ENCODE measurements at places on chromosomes 5 and 9. TPM values are rescaled to one million over a fixed set of nuclear protein-coding genes. Genes with fewer than 3 reads are reported as not detected.

DNA sequence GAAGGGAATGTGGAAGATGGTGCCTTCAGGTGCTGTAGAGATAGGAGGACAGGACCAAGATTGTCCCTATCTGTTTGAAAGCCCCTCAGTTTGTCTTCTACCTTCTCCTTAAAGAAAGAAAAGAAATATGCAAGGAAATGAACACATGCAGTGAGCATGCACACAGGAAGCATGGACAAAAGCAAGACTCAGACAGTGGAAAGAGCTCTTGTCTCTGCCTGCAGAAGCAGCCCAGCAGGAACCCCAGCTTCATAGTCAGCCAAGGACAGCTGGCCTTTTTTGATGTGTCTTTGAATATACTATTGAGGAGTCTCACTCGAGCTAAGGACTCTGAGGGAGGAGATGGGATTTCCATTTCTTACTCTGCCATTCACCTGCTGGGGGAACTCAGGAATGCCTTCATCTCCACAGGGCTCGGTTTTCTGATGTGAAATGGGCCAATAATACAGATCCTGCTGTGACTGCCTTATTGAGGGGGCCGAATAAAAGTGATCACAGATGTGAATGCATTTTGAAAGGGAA is 132.5 kb upstream of the ADRA1B start:
- DNase-seq, result no peak
- H3K27me3 ChIP-seq, result no peaks in the 10 kb centered on the region
- H3K36me3 ChIP-seq, result no peaks in the 10 kb centered on the region

PLEKHG4B gene
- 0.21 TPM for total RNA-seq

GRCh38 chr5:57595523-57595991 is 112.9 kb upstream of the ACTBL2 start:
- no peaks in the 10 kb centered on the region for H3K36me3 ChIP-seq
- H3K27ac ChIP-seq, result no peak overlapping the region
- H3K4me1 ChIP-seq, result no peaks in the 10 kb centered on the region
- no peak for DNase-seq
- no peaks in the 10 kb centered on the region for H3K27me3 ChIP-seq

SMIM27 gene
- total RNA-seq, result 6.7 TPM

- H3K4me3 ChIP-seq, result peak overlapping the region; percentile 76
- H3K27ac ChIP-seq, result peak overlapping the region; percentile 62
- H3K4me1 ChIP-seq, result no peaks in the 10 kb centered on the region
These were observed 654 bp downstream of the PURA start for GRCh38 chr5:140114341-140115185.

DNA sequence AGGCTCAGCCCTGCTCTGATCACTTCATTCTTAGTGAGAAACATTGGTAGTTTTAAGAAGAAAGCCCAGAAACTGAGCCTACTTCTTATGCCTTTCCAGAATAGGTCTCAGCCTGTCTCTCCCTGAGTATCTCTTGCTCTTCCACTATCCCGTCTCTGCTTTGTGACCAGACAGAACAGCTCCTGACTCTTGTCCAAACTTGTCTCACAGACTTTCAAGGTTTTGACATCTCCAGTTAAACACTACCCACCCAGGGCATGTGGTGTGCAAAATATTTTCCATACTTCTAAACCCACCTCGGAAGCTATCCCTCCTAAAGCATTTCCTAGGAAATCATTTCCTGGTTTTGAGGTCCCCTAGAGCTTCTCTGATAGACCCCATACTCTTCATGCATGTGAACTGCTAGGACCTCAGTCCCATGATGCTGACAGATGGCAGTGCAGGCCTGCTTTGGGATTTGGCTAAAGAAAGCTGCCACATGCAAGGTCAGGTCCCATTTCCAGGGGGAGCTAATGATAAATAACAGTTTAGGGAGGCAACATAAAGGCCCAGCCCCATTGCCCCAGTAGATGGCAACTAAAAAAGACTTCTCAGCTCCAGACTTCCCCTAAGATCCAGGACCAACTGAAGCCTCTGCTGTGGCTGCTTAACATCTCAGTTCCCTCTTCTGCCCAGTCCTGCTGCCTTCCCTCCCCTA is 211.5 kb downstream of the MED10 start:
- DNase-seq, result no peak
- no peaks in the 10 kb centered on the region for H3K36me3 ChIP-seq
- H3K4me3 ChIP-seq, result no peak overlapping the region
- no peaks in the 10 kb centered on the region for H3K27me3 ChIP-seq

DBH gene
- total RNA-seq, result not detected

DNA sequence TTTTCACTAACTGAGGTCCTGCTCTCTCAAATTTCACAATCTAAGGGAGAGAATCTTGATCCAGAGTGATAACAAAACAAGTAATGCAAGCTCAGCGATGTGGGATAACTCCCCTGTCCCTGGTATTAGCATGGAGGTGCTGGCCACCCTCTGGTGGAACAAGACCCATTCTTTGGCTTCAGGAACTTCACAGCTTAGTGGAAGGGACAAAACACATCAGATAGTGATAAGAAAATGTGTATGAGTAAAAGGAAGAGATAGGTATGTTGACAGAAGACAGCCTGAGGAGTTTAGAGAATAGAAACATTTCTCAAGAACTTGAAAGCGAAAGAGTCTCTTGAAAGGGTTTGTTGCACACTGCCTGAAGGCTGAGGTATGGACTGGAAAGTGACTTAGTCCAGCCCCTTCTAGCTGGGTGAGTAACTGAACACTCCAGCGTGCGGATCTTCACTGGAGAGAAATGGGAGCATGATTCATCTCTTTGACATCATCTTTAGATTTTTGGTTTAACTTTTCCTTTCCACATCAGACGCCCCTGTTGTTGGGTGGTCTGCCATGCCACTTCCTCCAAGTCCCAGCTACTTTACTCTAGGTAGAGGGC is 25.4 kb upstream of the ZSWIM6 start:
- DNase-seq, result no peak
- no peaks in the 10 kb centered on the region for H3K36me3 ChIP-seq
- H3K4me1 ChIP-seq, result no peaks in the 10 kb centered on the region
- H3K4me3 ChIP-seq, result no peak overlapping the region
- no peaks in the 10 kb centered on the region for H3K27me3 ChIP-seq

GRCh38 chr9:24614070-24614469 is 68.4 kb upstream of the IZUMO3 start:
- H3K27me3 ChIP-seq, result no peaks in the 10 kb centered on the region
- H3K4me3 ChIP-seq, result no peak overlapping the region
- DNase-seq, result no peak

DPM2 gene
- 20.0 TPM for total RNA-seq

DNA sequence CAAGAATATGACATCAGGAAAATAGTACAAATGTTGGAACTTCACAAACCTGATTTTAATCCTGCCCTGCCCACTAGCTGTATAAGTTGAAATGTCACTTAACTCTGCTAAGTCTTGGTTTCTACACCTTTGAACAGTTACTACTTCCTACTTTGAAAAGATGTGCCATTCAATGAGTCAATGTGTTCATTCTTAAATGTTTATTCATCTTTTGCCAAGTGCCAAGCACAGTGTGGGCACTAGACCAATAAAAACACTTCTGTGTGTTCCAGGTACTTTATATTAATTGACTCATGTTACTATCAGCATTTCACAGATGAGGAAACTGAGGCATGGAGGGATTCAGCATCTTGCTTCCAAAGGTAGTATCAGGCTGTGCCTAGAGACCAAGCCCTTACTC is 12.8 kb downstream of the PDCL start:
- no peak for DNase-seq
- H3K27ac ChIP-seq, result no peak overlapping the region
- H3K4me3 ChIP-seq, result no peak overlapping the region
- H3K27me3 ChIP-seq, result no peaks in the 10 kb centered on the region
- H3K4me1 ChIP-seq, result no peaks in the 10 kb centered on the region
- no peaks in the 10 kb centered on the region for H3K36me3 ChIP-seq

MSX2 gene
- total RNA-seq, result 1.3 TPM

DNA sequence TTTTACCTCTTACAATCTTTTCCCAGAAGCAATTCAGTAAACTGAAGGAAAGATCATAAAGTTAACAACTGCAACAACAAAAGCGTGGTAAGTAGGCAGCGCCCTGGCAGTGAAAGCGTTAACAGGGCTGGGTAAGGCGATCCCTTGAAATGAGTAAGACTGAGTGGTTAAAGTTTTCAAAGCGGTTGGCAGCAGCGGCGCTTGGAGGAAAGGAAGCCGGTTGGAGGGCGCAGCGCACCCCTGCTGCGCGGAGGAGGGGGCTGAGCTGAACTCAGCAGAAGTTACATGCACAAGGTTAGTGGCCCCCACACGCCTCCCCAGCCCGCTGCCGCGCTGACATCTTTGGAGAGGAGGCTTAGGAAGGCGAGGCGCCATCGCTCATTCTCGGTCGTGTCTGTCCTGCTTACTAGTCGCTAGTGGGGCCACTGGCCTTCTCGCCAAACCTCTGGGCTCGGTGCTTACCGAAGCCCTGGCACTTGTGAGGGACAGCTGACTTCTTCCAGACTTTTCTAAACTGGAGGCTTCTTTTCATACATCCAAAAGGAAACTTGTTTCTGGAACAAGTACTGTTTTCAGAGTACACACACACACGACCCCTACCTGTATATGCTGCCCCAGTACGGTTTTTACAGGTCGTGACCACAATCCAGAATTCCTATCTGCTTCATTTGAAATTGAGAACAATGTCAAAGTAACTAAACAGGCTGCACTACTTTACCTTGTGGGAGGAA is at the start of gene SH3RF2:
Gene SH3RF2, plus strand, starts transcription at position 178 of the 731 bp plus-strand sequence. CDS start 1,351 bp downstream, outside the sequence.
- no peaks in the 10 kb centered on the region for H3K4me1 ChIP-seq
- no peaks in the 10 kb centered on the region for H3K36me3 ChIP-seq
- H3K27ac ChIP-seq, result no peak within 1 kb of the TSS
- peak; percentile 68 for DNase-seq

DNA sequence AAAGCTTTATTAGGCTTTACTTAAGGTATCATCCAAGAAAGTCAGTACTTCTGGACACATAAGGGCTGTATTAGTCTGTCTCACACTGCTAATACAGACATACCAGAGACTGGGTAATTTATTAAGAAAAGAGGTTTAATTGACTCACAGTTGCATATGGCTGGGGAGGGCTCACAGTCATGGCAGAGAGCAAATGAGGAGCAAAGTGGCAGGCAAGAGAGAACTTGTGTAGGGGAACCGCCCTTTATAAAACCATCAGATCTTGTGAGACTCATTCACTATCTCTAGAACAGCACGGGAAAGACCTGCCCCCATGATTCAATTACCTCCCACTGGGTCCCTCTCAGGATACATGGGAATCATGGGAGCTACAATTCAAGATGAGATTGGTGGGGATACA is 49.2 kb upstream of the SLC44A1 start:
- H3K27ac ChIP-seq, result no peak overlapping the region
- H3K4me1 ChIP-seq, result no peaks in the 10 kb centered on the region
- no peak overlapping the region for H3K4me3 ChIP-seq
- no peaks in the 10 kb centered on the region for H3K27me3 ChIP-seq
- DNase-seq, result no peak

- H3K27ac ChIP-seq, result peak overlapping the region; percentile 60
- DNase-seq, result no peak
- no peak overlapping the region for H3K4me3 ChIP-seq
- peaks cover 6% of the 10 kb centered on the region for H3K4me1 ChIP-seq
These were observed 84.6 kb downstream of the AOPEP start for GRCh38 chr9:94811074-94811473.
